ENCODE measurements at places on chromosomes 12 and 14.

GRCh38 chr14:67218126-67218525 lies 23.1 kb upstream of the PALS1 start:
- DNase-seq = no peak

GRCh38 chr12:29025937-29026336 lies 123.1 kb upstream of the FAR2 start:
- DNase-seq = no peak

GRCh38 chr12:50606675-50607375 lies 102.0 kb downstream of the DIP2B start:
- DNase-seq = no peak

GRCh38 chr12:90235642-90236041 lies 527.0 kb upstream of the ATP2B1 start:
- DNase-seq = no peak

- DNase-seq = no peak
Measured at GRCh38 chr14:66008631-66009030, 477.5 kb upstream of the CCDC196 start.

GRCh38 chr14:77843651-77844050 lies 43.7 kb downstream of the ADCK1 start:
- no peak for DNase-seq

- DNase-seq = no peak
Measured at GRCh38 chr14:99030454-99030853, 241.5 kb downstream of the BCL11B start.

GRCh38 chr12:102917026-102917787 lies at the start of gene PAH:
Gene PAH, minus strand, starts transcription at chr12:102917244. Its CDS starts 114 bp downstream, at chr12:102917130.
- peak; percentile 18 for DNase-seq

- no peak for DNase-seq
Measured at GRCh38 chr14:36021030-36021422, 155.5 kb downstream of the PTCSC3 start.

- DNase-seq = peak; percentile 60
Measured at GRCh38 chr12:14956024-14956891, 5.1 kb downstream of the ARHGDIB start.

- peak; percentile 14 for DNase-seq
Measured at GRCh38 chr12:49564686-49565405, 3.1 kb downstream of the MCRS1 start.

GRCh38 chr12:79706676-79707075 lies 15.9 kb upstream of the PAWR start:
- no peak for DNase-seq

- DNase-seq = no peak
Measured at GRCh38 chr12:105018776-105019175, 32.7 kb downstream of the NOPCHAP1 start.

DNA sequence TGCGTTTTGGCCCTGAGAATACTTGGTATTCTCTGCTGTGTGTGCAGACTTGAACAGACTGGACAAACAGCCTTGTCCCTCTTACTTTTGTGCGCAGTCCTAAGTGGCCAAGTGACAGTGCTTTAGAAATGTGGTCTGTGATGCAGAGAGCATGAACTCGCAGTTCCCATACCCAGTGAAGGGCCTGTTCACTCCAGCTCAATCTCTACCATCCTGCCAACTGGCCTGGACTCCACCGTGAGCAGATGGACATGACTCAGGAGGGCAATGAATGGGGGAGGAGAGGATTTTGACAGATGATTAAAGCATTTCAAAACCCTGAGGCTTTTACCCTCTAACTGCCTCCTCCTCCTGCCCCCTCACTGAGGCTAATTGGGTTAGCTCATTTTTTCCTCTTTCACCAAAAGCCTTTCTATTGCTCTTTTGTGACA lies 62.5 kb upstream of the PYGL start:
- DNase-seq = no peak

DNA sequence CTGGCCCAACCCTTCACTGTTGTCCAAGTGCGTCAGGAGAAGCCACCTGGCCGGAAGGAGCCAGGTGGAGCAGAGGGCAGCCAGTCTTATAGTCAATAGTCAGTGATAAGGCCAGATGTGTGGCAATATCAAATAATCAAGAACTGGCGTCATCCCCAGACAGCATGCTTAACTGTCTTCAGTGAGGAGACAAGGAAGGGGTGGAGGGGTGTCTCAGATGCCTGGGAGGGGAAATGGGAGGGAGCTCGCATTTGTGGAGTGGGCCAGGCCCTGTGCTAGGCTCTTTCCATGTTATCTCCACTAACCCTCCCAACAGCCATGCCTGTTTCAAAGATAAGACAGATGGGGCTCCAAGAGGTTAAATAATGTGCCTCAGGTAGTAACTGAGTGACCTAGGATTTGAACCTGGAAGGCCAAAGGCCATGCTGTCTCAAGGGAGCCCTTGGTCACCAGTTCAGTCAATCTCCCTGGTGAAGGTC lies 48.9 kb upstream of the FOS start:
- DNase-seq = no peak

- DNase-seq = no peak
Measured at GRCh38 chr12:75481013-75481705, 604 bp downstream of the GLIPR1 start.

- DNase-seq = no peak
Measured at GRCh38 chr12:40701756-40702155, 9.5 kb downstream of the CNTN1 start.

DNA sequence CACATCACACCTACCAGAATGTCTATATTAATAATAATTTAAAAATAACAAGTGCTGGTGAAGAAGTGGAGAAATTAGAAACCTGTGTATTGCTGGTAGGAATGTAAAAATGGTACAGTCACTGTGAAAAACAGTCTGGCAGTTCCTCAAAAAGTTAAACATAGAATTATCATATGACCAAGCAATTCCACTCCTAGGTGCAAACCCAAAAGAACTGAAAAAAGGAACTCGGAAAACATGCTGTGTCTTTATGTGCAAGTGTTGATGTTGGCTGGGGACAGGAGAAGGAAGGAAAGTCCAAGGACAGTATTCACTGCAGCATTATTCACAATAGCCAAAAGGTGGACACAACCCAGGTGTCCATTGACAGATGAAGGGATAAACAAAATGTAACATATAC lies 146.5 kb downstream of the TTC7B start:
- DNase-seq = no peak

DNA sequence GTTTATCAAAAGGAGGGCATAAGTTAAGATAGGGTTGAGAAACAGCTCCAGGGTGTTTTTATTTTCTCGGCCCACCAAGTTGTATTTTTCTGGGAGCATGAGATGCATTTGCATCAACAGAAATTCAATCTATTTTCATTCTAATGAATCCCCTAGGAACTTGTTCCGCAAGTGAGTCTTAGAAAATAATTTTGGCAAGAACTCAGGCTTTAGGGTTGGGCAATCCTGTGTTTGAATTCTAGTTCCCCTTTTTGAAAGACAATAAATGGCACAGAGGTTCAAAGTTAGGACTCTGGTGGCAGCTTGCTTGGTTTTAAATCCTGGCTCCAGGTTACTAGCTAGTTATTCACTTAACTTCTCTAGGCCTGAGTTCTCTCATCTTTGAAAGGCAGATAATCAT lies 23.7 kb downstream of the SLC5A8 start:
- DNase-seq = no peak

GRCh38 chr14:99674776-99675381 lies 9.2 kb upstream of the CYP46A1 start:
- no peak for DNase-seq

- no peak for DNase-seq
Measured at GRCh38 chr14:51884086-51884927, 23.9 kb downstream of the GNG2 start.

DNA sequence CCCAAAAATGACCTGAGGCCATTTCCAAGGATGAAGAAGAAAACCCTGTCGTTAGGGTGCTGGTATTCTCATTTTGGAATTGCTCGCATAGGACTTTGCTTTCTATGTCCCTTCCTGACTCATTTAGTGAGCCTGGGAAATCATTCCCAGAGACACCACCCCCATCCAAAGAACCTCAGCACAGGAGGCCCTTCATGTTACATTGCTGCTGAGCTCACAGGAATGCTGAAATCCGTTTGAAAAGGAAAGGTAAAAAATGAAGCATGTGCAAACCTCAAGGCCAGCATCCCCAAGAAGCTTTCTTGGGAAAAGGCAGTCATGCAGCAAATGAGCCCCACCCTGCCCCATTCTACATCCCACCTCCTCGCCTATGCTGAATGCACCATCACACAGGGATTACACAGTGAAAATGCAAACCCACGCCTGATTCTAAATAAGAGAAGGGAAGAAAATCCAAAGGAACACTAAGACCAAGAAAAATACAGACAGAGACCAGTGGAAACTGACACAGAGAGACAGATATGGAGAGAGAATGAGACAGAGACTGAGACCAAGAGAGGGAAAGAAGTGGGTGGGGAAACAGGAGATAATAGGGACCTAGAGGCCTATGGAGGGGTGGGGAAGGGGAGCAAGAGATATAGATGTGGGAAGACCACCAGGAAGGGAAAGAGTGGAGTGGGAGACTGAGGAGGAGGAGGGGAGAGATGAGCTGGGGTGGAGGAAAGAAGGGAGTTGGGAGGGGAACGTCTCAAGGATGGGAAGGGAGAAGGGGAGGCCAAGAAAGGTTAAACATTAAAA lies 33.5 kb downstream of the NIN start:
- DNase-seq = no peak

GRCh38 chr14:74425525-74426201 lies 347 bp downstream of the SYNDIG1L start:
- peak; percentile 59 for DNase-seq

- no peak for DNase-seq
Measured at GRCh38 chr14:76329154-76329928, 46.6 kb upstream of the ESRRB start.

- DNase-seq = no peak
Measured at GRCh38 chr14:95092723-95093122, 64.6 kb downstream of the DICER1 start.

GRCh38 chr12:8852119-8852518 lies 29.7 kb downstream of the A2ML1 start:
- no peak for DNase-seq

DNA sequence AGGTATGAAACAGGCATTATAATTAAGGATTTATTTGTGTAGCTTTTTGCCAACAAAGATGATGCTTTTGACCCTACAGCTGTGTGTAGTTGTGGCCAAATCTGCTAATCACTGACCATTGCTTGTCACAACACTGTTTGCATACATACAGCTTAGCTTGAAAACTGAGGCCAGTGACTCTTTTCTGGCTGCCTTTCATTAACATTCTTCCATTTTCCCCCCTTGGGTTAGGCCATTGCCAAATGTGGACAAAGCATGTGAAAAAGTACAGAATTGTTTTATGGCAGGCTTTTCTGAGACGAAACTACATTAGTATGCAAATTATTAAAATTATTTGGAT lies 263.3 kb downstream of the SLC16A7 start:
- DNase-seq = no peak

DNA sequence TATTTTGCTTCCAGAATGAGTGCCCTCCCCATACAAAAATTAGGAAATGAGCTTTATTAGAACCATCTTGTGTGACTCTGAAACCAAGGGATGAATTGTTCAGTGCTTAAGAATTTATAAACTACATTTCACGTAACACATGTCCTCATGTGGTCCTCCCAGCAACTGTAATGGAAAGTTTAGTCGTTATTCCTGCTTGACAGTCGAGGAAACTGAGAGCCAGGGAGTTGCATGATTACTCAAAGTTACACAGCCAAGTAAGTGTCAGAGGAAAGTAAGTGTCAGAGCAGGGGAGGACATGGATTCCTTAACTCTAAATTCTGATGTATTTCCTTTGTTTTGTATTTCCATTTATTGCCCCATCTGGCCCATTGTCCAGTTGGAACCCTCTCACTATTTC lies 453.9 kb downstream of the FUT8 start:
- no peak for DNase-seq

GRCh38 chr12:66065641-66066136 lies 64.9 kb downstream of the LLPH start:
- DNase-seq = no peak

GRCh38 chr12:113057565-113058485 lies 1.3 kb downstream of the DTX1 start:
- no peak for DNase-seq

GRCh38 chr12:104457746-104458693 lies 1.3 kb downstream of the CHST11 start:
- peak; percentile 73 for DNase-seq

Measured in CD4-positive, alpha-beta T cell treated with Interleukin-17A for 4 hours (primary cell).